ENCODE measurements at places on chromosomes 7 and 10.
A peak's percentile ranks its signal among the peaks of the same experiment; 100 is the strongest.

GRCh38 chr7:30505174-30505697, 607 bp upstream of the GGCT start:
- DNase-seq = no peak

- no peak for DNase-seq
These were observed 169.6 kb downstream of the DIP2C start for GRCh38 chr10:519716-520401.

- DNase-seq = no peak
These were observed 231.3 kb upstream of the FERD3L start for GRCh38 chr7:19376538-19376937.

- no peak for DNase-seq
These were observed 317.4 kb upstream of the SORCS1 start for GRCh38 chr10:107481881-107482280.

DNA sequence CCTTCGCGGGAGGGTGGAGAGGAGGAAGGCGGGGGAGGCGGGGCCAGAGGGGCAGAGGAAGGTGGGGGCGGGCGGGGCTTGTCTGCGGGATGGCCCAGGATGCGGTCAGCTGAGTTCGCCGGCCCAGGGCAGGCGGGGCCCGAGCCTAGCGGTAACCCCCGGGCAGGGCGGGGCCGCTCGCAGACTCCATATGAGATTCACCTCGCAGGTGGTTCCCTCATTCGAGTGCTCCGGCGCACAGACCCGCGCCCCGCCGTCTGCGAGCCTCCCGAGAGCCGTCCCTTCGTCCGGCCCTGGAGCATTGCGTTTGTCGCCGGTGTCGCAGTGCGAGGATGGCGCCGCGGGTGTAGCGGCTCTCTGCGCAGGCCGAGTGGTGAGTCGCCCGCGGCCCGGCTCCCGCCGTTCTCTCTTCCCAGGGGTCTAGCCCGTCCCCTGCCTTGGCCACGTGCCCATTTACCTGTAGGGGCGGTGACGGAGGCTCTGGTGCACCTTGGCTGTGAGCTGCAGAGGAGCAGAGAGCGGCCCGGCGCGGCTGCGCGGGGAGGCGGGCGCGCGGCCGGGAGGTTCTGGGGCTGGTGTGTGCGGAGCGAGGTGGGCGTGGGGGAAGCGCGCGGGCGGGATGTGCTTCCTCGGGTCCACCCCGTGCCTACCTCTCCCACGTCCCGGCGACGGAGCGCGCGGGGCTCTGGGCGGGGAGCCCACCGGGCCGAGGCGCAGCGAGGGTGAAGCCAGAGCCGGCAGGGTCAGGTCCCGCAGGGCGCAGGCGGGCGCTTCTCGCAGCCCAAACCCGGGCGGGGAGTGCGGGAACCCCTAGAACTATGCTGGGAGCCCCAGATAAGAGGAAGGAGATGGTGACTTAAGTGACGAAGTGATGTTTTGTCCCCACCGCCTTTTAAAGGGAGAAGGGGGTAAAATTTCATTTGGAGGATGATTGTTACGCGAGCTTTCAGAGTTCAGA, at the start of gene UPP1:
Gene UPP1, plus strand, starts transcription at position 220 of the 958 bp plus-strand sequence. CDS start 5,519 bp downstream, outside the sequence.
- peak; percentile 74 for DNase-seq

- no peak for DNase-seq
These were observed 292.0 kb upstream of the MBL2 start for GRCh38 chr10:53064614-53065013.

DNA sequence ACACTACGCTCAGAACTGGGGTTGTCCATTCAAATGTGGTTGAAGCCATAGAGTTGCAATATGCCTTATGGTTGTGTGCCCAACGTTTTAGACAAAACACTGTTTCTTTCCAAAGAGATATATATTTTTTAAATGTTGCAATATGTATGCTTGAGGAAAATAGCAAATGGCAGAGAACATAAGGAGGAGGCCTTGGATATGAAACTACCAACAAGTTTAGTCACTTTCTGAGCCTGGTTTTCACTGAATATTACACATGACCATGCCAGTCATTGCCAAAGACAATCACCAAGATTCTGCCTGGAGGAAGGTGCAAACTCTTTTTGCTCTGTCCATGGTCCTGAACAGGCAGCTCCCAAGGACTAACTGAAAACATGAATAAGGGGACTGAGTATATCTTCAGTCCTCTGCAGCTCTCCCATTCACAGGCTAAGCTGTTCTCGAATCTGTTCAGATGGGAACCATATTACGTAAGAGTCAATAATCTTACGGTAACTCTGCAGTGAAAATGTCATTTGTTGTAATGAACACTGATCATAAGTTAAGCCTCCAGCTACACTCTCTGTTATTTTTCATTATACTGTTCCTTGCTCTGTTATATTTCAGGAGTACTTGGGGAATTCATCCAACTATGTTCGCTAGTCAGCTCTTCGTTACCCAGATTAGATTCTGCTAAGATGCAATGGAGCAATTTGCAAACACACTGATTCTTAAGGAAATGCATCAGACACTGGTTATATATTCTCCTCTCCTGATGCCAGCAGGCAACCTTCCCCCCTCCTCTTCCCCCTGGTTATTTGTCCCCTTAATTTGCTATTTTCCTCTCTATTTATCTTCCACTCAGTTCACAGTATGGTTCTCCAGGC, 90.7 kb upstream of the C1QL3 start:
- DNase-seq = no peak

DNA sequence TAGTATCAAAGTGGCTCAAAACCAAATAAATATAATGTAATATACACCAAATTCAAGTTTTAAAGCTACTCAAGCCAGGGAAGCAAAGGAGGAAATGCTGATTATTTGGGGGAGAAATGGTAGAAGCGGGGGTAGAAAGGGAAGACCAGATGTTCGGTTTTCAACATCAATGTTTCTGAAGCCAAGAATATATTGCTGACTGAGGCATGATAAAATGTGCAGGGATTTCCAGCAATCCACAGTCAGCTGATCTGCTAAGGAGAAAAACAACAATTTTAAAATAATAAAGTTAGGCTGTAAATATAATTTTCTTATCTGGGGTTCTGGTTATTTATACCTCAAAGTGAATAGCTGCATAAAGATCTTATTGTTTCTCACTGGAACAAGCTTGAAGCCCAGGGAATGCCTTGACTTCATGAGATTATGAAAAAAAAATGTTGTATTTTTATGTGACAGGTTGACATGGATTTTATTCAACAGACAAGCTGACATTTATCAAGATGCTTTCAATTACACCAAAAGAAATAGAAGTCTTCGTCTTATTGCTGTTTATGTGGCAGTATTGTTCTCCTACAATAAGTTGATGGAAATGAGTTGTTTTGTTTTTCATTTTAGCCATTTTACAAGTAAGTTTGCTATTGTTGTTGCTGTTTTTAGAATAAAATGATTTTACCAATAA, 28.6 kb upstream of the BMPER start:
- DNase-seq = no peak

GRCh38 chr10:62266611-62267010, 2.0 kb downstream of the RTKN2 start:
- DNase-seq = no peak

DNA sequence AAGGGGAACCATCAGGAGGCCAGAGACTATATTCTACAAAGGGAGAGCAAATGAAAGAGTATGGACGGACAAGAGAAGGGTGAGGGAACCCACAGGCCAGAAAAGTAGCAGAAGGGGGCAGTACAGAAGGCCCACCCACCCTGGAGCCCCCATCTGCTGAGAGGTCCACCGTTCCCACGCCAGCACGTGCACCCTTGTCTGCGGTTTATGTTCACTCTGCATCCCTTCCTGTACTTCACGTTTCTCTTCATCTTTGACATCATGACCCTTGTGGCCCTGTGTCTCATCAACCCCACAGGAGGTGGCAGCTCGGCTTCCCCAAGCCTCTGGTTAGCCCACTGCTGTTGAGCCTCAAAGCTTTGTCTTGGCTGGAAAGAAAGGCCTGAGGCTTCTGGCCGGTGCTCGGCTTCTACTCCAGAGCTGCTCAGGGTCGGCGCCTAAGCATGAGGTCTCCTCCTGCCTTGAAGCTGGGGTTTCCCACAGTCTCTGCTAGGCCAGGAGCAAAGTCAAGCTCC, 138.0 kb downstream of the DLG5 start:
- no peak for DNase-seq

DNA sequence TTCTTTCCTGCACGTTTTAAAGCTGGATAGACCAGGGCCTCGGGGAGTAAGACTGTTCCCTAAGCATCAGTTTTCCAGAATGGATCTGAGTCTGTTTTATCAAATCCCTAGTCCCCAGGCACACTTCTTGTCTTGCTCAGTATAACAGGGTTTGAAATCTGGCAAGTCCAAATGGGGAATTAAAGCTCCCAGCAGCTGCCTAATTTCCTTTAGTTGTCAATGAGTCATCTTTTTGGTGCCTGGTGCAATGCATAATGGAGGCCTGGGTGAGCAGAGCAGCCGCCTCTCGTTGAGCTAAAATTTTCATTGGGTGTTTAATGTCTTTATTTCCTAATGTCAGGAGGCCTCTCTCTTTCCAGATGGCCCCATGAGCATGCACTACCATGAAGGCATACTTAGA, 87.9 kb downstream of the STRA8 start:
- DNase-seq = peak; percentile 23

GRCh38 chr10:86670290-86670811, 2.0 kb downstream of the LDB3 start:
- DNase-seq = no peak

DNA sequence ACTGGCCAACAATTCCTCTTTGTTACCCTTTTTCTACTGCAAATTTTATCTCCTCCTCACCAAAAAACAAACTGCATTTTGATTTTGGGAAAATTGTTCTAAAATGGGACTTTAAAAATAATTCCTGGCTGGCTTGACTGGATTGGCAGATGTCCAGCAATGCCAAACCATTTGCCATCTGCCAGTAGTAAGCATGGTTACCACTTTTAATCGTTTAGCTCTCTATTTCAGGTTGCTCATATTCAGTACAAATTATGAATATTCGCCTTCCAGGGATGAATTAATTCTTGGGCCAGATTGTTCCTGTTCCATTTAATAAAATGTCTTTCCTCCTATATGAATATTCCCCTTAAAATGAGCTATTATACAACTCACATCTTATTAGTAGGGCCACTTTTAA, 35.7 kb downstream of the SMNDC1 start:
- peak; percentile 10 for DNase-seq

DNA sequence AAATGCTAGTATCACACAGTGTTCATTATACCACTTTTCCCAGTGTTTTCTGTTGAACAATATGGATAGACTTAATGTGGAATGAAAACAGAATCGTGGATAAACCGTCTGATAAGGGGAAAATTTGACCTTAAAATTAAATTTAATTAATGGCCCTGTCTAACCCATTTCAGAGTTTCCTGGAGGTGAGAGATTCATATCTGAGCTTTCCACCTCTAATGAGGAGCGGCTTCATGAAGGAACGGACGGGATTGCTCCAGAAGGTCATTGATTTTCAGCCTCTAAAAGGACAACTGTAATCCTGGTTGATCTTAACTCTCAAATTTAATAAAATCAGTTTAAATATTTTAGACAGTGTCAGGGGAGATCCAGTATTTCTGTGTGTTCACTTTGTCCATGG, 874.9 kb downstream of the GRID1 start:
- no peak for DNase-seq

GRCh38 chr7:119555788-119556187, 717.2 kb upstream of the KCND2 start:
- DNase-seq = no peak

DNA sequence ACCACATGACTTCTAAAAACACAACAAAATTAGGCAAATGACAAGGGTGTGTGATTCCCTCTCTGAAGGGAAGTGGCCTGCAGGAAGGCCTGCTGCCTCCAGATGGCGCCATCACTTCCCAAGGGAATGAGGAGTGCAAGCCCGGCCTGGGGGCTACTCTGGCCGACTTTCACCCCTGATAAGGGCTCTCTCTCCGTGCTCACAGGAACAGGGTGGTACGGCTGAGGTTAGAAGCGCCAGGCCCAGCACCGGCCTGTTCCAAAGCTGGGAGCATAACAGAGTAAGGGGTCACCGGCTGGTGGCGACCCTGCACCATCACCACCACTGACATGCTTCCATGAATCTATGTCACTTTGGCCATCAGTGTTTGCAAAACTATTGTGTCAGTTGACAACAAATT, 13.1 kb downstream of the RBP3 start:
- DNase-seq = no peak

DNA sequence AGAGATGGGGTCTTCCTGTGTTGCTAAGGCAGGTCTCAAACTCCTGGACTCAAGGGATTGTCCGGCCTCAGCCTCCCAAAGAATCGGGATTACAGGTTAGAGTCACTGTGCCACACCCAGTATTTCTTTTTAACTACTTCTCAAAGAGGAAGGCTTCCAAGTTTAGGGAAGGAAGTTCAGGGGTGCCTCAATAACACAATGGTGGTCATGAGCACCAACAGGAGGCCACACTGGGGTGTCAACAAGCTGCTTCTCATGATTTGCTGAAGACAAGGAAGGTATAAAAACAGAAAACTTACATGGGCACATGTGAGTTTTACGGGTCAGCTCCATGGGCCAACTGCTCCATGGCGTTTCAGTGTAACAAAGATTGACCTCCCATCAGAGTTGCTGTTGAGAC, 160.5 kb downstream of the TNS3 start:
- DNase-seq = no peak

DNA sequence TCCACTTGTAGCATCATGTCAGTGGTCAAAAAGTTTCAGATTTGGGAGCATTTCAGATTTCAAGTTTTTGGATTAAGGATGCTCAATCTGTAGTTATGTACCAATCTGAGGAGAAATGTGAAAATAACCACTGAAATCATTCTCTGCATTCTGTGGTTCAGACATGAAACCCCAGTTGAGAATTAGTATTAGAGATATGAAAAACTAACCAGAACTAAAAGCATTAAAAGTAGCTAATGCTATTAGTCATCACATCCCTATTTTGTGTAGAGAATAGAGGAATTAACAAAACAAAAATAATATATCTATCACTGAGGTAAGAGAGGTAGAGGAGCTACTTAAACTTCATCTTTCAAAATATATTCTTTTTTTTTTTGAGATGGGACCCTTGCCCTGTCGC, 28.0 kb downstream of the MICU1 start:
- DNase-seq = no peak

DNA sequence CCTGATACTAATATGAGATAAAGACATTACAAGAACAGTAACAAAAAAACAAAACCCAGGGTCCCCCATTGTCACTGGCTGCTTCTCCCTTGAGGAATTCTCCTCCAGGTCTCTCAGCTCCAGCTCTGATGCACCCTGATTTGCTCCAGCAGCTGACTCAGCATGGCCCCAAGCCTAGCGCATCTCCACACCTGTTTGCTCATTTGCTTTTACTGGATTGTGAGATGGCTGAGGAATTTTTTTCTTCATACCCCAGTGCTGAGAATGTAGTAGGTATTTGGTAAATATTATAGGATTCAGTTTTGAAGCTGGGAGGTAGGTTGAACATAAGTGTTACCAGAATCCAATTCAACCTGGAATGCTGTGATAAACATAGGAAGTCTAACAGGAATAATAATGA, 171.9 kb downstream of the PKD1L1 start:
- no peak for DNase-seq

DNA sequence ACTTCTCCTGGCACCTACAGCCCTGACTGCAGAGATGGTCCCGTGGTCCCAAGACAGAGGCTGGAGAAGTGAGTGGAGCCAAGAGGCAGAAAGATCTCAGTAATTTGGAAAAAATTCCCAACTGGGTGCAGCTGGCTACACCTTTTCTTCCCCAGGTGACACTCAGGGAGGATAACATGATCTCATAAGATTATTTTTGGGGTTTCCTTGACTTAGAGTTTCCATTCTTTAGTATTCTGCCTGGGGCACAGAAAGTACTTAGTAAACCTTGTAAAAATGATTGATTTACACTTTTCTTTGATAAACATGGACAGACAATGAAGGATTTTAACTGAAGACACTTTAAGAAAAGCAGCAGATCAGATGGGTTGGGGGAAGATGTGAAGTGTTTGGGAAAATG, 38.6 kb downstream of the HECW1 start:
- DNase-seq = no peak

All from body of pancreas (tissue), 4 donors.